ENCODE measurements at places on chromosomes 5 and 9.

GRCh38 chr5:159214486-159215271, 5.3 kb upstream of the RNF145 start:
- no peak for DNase-seq

DNA sequence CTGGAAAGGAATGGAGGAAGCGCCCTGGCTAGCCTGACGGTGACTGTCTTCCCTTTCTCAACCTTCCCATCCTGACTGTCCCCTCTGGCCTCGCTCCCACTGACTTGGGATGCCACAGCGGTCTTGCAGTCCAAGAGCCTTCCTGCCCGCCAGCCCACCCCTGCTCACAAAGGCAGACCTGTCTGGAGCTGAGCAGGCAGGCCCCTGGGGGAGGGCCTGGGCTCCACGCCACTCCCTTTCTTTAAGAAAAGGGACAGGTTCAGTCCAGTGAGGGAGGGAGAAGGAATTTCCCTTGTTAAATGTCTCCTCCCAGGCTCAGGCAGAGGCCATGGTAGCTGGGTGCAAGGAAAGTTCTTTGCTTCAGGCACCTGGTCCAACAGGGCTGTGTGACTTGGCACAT, 18.1 kb downstream of the FGF1 start:
- DNase-seq = peak; percentile 84

DNA sequence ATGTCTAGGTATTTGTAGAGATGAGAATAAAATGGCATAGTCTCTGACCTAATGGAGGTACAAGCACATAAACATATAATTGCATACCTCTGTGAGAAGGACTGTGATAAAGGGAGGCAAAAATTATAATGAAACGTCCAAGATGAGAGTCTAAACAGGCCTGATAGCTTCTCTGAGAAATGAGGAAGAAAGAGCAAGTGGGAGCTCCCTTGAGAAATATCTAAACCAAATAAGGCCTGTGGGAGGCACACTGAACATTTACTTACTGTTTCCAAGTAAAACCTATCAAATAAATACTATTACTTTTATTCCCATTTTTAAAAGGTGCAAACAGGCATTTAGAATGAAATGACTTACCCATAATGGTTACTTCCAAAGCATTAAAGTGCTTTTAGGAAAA, 125.6 kb upstream of the PAPPA start:
- no peak for DNase-seq

- DNase-seq = peak; percentile 49
Measured at GRCh38 chr5:107668154-107669095, 2.3 kb downstream of the EFNA5 start.

DNA sequence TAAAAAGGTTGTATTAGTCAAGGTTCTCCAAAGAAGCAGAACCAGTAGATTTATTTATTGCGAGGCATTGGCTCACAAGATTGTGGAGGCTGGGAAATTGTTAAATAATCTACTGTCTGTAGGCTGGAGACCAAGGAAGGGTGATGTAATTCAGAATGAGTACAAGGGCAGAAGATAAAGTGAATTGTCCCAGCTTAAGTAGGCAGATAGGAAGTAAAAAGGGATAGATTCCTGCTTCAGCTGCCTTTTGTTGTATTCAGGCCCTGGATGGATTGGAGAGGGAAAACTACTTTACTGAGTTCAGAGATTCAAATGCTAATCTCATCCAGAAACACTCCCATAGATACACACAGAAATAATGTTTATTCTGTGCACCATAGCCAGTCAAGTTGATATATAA, 301.1 kb downstream of the CYLC2 start:
- no peak for DNase-seq

DNA sequence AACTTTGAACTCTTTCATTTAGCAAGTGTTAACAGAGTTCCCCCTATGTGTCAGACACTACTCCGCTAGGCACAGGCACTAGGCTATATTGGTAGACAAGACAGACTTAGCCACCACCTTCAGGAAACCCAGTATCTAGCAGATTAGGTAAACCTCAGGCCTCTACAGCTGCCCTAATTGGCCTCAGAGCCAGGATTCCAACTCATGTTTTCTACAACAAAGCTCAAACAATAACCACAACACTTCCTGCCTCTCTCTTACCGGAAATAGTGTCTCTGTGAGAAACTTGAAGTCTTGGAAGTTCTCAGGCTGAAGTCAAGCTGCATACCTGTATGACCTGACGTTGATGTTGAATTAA, 116.6 kb upstream of the SLC44A1 start:
- no peak for DNase-seq

DNA sequence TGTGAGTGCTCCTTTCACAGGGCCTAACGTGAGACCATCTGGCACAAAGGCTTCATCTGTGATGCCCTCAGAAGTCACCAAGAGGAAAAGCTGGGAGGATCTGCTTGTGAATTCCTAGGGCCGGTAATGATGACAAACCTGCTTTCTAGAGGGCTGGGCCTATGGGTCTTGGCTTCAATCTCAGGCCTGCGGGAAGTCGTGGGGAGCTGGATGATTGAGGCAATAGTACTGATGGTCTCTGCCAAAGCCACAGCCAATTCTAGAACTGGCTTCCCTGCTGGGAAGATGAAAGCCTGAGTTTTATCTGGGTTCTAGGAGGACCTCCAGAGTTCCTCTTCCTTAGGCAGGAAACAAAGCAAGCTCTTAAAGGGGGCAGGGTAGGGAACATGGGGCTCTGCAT, 102.7 kb downstream of the TMEM215 start:
- no peak for DNase-seq

- DNase-seq = peak; percentile 19
Measured at GRCh38 chr9:93206576-93207155, 22.7 kb downstream of the WNK2 start.

GRCh38 chr5:154517181-154517580, 39.2 kb upstream of the HAND1 start:
- DNase-seq = peak; percentile 95

- DNase-seq = no peak
Measured at GRCh38 chr9:134592018-134592818, 49.4 kb upstream of the COL5A1 start.

DNA sequence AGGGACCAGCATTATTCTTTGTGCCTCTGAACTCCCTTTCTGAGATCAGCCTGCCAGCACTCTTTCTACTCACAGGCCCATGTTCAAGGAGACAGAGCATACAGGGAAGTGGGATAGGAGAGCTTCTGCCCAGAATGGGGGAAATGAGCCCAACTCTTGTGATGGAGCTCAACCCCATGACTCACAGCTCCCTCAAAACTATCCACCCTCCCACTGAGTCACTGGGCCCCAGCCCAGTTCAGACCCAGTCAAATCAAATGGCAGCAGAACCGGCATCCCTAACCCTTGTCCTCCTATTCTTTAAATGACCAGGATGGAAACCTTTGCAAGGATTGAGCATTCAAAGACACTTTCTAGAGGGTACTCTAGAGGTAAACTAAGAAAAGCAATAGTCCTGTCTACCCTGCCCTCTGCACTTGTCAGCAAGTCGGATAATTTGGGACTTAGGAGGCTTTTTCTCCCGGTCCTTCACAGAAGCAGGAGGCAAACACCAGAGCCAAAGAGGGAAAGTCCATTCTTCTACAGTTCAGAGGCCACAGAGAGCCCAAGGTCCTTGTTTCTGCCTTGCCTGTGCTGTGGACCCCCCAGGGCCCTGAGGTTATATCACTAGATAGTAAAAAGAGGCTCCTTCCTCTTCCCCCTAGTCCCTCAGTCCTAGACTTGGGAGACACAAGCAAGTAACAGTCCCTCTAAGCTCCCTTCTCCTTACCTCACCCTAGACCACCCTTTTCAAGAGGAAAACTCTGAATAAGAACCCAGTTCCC, 3.2 kb downstream of the ATOSB start:
- peak; percentile 7 for DNase-seq

GRCh38 chr5:5421961-5422818, at the start of gene ICE1:
Gene ICE1 (plus strand): TSS chr5:5422677. CDS start chr5:5422916, 239 bp downstream.
- DNase-seq = peak; percentile 99

GRCh38 chr9:36163049-36163785, 6.0 kb upstream of the CCIN start:
- peak; percentile 96 for DNase-seq

DNA sequence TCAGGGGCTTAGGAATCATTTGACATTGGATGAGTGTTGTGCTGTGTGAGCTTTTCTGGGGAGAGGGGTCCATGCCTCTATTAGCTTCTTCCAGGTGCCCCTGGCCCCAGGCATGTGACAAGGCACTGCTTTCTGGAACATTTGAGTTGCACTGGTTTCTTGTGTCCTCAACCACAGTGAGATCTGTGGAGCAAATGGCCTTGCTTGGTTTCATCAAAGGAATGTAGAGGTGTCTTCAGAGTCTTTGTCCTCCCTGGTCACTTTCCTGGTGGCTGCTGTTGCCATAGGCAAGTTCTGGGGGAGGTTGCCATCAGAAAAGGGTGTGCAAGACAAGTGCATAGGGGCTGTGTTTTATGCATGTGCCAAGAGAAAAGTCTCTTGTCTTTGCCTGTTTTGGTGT, 157.5 kb downstream of the MACROH2A1 start:
- DNase-seq = peak; percentile 0

DNA sequence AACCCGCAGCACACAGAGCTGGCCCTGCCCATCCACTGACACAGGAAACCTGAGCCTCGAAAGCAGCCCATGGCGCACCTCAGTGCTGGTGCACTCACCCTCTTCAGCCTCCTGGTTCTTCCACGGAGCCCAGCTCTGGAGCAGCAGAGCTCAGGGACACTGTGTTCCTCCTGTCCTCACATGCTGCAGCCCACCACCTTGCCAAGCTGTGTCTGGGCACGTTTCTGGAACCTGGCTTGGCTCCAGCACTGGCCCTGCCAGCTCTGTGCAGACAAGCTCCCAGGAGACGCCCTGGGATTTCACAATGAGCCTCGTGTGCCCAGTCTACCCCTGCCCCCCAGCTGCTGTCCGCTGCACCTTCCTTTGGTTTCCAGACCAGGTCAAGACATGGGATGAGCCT, 119.5 kb downstream of the SYK start:
- DNase-seq = no peak

DNA sequence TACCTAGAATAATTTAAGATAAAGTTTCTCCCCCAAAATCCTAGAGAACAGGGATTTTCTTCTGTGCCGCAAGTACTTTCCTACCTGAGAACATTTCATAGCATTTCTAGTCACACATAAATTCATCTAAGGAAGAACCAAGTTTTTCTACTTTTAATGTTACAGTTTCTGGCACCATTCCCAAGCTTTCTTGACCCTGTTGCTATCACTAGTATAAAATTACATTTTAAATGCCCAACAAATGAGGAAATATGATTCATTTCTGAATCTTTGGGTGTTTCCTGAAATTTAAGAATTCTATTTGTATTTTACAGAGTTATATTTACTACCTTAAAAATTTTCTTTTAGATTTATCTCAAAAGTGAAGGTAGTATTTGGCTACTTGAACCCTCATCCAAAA, 137.8 kb downstream of the LPAR1 start:
- DNase-seq = no peak

DNA sequence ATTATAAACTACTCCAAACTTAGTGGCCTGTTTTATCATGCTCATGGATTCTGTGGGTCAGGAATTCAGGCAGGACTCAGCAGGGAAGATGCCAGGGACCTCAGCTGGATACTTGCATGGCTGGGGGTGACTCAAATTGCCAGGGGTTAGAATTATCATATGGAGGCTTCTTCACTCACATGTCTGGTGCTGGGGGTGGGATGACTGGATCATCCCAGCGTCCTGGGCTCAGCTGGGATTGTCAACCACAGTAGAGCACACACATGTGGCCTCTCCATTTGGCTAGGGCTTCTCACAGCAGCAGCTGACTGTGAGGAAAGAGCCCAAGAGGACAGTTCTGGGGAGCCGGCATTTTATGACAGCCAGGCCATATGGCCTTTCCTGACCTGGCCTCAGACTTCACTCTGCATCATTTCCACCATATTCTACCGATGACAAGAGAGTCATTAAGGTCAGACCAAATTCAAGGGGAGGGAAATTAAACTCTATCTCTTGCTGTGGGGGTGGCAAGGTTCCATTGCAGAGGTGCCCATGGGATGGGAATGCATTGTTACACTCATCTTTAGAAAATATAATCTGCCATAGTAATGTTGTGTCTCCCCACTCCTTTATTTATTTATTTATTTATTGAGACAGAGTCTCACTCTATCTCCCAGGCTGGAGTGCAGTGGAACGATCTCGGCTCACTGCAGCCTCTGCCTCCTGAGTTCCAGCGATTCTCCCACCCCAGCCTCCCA, 5.2 kb upstream of the GRK6 start:
- no peak for DNase-seq

GRCh38 chr9:130539420-130540223, 39.8 kb upstream of the FUBP3 start:
- no peak for DNase-seq

- DNase-seq = no peak
Measured at GRCh38 chr5:8254674-8255073, 385.7 kb downstream of the MTRR start.

DNA sequence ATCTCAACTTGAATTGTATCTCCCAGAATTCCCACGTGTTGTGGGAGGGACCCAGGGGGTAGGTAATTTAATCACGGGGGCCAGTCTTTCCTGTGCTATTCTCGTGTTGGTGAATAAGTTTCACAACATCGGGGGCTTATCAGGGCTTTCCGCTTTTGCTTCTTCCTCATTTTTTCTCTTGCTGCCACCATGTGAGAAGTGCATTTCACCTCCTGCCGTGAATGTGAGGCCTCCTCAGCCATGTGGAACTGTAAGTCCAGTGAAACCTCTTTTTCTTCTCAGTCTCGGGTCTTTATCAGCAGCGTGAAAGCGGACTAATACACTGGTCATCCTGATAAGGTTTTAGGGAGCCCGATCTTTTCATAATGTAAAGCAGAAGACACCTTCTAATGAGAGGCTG, 687.0 kb upstream of the FTMT start:
- DNase-seq = no peak

DNA sequence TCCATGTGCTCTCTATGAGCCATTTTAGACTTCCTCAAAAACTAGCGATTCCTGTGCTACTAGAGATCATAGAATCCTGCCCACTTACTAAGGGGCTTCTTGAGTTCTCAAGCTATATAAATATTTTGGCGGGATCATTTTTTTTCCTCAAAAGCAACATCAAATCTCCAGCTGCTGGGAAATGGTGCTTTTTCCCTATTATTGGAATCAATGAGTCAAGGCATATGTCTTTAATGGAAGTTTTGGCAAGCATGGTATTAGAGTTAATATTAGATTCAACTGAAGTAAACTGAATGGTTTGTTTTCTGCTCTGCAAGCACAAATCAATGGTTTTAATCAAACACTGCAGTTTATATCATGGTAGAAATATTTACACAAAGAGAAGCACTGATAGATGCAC, 369.9 kb upstream of the PTGER4 start:
- DNase-seq = no peak

- peak; percentile 30 for DNase-seq
Measured at GRCh38 chr5:112366987-112367386, 52.1 kb downstream of the EPB41L4A start.

DNA sequence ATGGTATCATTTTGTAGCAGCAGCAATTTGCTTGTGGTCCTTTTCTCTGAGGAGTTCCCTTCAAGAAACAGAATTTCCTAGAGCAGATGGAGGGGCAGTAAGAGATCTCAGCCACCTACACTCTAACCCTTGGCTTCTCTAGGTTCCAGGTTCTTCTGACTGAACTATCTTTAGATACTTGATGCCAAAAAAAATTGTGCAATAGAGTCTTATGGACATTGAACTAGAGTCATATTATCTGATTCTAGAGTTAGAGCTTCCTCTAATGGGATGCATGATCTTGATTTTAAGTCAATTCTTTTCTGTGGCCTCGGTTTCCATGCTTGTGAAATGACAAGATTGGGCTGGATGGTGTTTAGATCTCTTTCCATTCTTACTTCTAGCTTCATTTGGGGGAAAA, 142.8 kb downstream of the EGFLAM start:
- DNase-seq = no peak

GRCh38 chr5:124461157-124461556, 285.3 kb downstream of the ZNF608 start:
- no peak for DNase-seq
